Pericardium fibroblast (primary cell): ENCODE measurements at places on chromosomes 7 and 10. TPM values are rescaled to one million over a fixed set of nuclear protein-coding genes. Genes with fewer than 3 reads are reported as not detected.

The PRF1 gene
- not detected in 2 replicates for total RNA-seq

The SPOCK2 gene
- under 0.01 and 0.26 TPM in 2 replicates for total RNA-seq

The CDHR1 gene
- 0.26 and 0.35 TPM in 2 replicates for total RNA-seq

The CDC14C gene
- total RNA-seq, result not detected in 2 replicates

The ZNF775 gene
- 6.4 and 8.2 TPM in 2 replicates for total RNA-seq

The SDK1 gene
- total RNA-seq, result 2.4 and 2.5 TPM in 2 replicates

The SEMA3D gene
- total RNA-seq, result 4.7 and 12.1 TPM in 2 replicates

The SEC31B gene
- 2.0 and 4.1 TPM in 2 replicates for total RNA-seq

The EEPD1 gene
- 2.1 and 5.6 TPM in 2 replicates for total RNA-seq

The NUDT13 gene
- total RNA-seq, result 3.0 and 11.0 TPM in 2 replicates

The PNLIPRP1 gene
- not detected in 2 replicates for total RNA-seq

The EGR2 gene
- 3.3 and 5.1 TPM in 2 replicates for total RNA-seq

The STEAP1B gene
- 2.9 and 3.8 TPM in 2 replicates for total RNA-seq

The RBM20 gene
- total RNA-seq, result 0.12 TPM in 1 of 2 replicates, not detected in the other

The ATG9B gene
- total RNA-seq, result 0.12 TPM in 1 of 2 replicates, not detected in the other

The CTAGE4 gene
- 0.09 and 0.82 TPM in 2 replicates for total RNA-seq

The DYDC1 gene
- total RNA-seq, result not detected in 2 replicates

The IL15RA gene
- total RNA-seq, result 7.8 and 12.5 TPM in 2 replicates

The C10orf90 gene
- total RNA-seq, result 0.09 TPM in 1 of 2 replicates, not detected in the other

The FEZF1 gene
- not detected in 2 replicates for total RNA-seq
